ENCODE measurements at places on chromosomes 3 and 15.

- DNase-seq = no peak
These were observed 140.7 kb downstream of the KLF13 start for GRCh38 chr15:31467361-31467760.

DNA sequence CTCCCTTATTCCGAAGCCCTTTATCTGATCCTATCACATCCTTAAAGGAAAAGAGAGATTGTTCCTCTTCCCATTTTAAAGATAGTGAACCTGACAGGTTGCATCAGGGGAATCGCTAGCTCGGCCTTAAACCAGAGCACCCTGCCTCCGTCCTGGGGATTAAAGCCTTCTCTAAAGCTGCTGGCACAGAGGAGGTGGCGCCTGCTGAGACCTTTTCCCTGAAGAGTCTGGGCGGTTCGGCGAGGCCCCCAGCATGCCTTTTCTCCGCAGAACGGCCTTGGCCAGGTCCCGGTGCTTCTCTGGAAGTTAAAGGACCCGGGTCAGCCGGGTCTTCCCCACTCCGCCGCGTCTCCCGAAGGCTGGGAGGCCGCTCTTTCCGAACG, 593 bp downstream of the FAM219B start:
- no peak for DNase-seq

- no peak for DNase-seq
These were observed 66.6 kb downstream of the SLC12A8 start for GRCh38 chr3:125145751-125146475.

DNA sequence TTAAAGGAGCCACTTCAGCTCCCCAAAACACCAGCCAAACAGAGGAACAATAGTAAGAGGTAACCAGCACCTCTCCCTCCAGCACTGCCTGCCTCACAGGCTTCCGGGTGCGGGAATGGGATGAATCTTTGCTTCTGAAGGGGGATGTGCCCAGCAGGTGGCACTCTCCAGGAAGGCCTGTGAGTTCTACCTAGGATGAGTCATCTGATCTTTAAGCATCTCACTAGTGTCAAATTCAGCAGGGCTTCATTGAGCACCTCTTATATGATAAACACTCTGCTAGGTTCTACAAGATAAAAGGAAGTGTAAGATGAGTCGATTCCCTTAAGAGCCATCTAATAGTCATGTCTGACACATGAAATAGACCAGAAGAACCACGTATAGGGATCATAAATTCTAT, 237.4 kb upstream of the UMPS start:
- DNase-seq = no peak

DNA sequence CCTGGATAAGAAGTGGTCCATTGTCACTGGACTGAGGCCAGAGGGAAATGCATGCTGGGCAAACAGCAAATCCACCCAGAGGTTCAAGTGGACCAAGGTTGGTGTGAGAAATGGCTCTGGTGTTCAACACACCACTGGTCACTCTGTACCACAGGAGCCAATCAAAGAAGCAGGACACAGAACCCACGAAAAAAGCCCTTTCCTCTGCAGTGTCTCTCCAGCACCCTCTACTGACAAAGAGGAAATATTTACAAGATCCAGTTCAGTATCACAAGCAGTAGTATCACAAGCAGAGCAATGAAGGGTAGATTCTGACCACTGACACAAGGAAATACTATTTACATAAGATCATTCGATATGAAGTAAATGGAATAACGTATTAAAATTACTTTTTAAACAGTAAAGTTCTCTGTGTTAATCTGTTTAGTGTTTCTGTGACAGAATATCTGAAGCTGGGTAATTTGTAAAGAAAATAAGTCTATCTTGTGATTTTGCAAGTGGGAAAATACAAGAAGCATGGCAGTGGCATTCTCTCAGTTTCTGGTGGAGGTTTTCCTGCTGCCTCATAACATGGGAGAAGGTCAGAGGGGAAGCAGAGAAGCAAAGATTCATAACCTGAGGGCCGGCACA, 390.7 kb downstream of the EFHB start:
- no peak for DNase-seq

DNA sequence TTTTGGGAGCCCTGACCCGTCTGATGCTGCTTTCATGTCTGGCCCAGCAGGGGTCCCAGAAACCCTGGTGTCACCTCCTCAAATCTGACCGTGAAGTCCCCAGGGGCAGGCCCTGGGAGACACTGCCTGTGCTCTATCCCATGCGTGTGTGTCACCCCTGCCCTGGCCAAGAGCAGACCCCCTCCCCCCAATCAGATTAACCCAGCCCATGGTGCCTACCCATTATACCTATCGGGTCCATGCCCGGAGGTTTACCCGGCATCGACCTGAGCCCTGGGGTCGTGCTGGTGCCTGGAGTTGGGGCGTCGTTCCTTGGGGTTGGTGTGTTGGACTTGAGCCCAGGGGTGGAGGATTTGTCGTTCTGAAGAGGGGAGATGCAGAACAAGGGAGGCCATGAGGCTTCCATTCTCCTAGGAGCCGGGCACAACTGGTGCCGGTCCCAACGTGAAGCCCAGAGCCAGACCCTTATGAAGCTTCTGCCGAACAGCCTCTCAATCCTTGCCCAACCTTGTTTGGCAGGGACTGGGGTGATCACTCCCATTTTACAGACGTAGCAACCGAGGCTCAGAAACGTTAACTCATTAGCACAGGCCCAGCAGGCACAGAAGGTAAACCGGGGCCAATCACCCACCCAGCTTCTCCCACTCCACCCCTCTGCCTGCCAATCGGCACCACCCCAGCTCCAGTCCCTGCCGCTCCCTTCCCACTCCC, 39.6 kb downstream of the TLE3 start:
- no peak for DNase-seq

- no peak for DNase-seq
These were observed 27.0 kb downstream of the PSTPIP1 start for GRCh38 chr15:77021803-77022381.

DNA sequence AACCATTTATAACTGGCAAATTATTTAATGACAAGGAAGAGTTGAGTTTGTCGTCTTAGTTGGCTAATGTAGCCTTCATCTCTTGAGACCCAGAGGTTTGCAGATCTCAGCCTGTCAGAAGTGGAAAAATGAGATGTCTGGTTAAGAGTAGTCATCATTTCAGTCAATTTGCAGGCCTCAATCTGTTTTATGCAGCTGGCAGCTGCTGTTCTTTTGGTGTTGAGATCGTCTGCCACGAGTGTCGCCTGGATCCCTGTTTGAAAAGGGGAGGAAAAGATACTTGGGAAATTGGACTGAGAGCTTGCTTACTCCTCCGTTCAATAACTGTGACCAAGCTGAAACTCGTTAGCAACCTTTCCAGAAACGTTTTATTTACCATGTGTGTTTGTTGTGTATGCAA, 2.3 kb downstream of the PHLDB2 start:
- no peak for DNase-seq

DNA sequence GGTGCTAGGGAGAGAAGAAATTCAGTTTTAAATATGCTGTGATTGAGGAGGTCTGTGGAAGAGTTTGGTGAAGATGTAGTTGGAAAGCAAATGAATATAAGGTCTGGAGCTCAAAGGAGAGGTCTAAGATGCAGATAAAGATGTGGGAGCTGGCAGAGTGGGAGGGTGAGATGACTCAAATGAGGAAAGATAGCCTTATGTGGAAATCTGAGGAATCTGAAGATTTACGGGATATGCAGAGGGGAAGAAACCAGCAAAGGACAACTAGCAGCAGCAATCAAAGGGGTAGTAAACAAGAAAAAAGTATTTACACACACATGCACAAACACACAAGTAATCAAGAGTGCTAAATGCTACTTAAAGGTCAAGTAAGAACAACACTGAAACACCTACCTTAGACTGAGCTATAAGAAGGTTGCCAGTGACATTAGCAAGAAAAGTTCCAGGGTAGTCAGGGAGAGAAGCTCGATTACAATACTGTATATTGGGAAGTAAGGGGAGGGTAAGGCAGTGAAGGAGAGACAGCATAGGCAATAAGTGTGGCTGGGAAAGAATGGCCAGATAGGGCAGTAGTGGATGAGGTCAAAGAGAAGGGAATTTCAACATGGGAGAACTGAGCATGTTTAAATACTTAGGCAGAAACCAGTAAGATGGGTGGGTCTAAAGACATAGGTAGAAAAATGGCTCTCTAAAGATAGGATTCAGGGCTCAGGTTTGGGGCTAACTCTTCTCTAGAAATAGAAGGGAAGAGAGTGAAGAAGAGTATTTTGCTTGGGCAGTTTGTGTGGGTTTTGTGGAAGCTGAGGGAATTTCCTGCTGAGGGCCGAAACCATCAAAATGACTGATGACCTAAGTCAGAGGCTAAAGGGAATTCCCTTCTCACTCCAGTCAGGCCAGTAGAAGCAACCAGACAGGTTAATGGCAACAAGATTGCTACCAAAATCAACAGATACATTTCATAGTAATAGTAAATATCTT, 8.9 kb downstream of the CMTM6 start:
- no peak for DNase-seq

DNA sequence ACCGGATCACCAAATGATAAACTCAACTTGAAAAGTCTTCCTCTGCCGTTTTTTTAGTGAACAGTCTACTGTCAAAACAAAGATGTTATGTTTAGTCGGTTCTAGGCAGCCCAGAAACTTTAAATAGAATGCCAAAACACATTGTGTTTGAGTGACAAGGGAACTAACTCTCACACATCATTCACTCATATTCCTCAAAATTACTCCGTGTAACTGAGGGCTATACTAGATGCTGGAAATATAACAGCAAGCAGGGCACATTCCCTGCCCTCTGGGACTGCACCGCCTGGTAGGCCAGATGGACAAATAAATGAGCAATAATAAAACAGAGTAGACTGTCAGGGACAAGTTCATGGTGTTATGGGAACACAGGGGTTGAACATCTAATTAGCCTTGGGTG, 251.4 kb downstream of the MAGI1 start:
- no peak for DNase-seq

- no peak for DNase-seq
These were observed 2.4 kb downstream of the HACD3 start for GRCh38 chr15:65532738-65533051.

DNA sequence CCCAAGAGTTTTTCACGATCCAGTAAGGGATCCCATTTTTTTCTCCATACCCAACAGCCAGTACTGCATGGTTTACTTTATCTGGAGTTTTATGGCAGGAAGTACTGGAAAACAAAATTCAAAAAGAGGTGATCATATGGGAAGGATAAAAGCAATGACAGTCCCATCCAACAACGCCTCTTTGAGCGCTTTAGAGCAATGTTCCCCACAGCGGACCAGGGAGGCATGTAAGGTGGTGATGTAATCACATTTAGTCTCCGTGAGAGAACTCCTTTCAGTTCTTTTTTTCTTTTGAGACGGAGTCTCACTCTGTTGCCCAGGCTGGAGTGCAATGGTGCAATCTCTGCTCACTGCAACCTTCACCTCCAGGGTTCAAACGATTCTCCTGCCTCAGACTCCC, 21.8 kb downstream of the CTSH start:
- no peak for DNase-seq

GRCh38 chr15:50315814-50316630, 39.0 kb downstream of the GABPB1 start:
- no peak for DNase-seq

DNA sequence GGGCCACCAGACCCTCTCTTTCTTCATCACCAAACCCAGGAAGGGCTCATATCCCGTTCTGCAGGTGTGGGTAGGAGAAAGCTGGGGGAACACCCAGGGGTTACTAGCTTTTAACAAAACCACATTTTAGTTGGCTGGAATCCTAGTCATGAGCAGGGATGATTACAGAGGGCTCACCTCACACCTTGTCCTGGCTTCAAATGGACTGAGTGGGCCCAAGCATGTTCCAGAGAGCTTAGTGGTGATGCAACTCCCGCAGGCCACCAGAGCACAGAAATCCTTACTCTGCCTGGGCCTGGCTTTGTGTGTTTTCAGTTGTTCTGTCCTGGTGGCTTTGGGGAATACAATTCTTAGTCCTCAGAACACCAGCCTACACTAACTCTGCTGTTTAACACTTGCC, 56.8 kb upstream of the RYK start:
- no peak for DNase-seq

- no peak for DNase-seq
These were observed 639.5 kb downstream of the OTOL1 start for GRCh38 chr3:162136136-162136535.

GRCh38 chr3:70989174-70989573, 594.4 kb downstream of the FOXP1 start:
- DNase-seq = no peak

GRCh38 chr3:33062866-33063265, 34.1 kb downstream of the GLB1 start:
- DNase-seq = no peak

DNA sequence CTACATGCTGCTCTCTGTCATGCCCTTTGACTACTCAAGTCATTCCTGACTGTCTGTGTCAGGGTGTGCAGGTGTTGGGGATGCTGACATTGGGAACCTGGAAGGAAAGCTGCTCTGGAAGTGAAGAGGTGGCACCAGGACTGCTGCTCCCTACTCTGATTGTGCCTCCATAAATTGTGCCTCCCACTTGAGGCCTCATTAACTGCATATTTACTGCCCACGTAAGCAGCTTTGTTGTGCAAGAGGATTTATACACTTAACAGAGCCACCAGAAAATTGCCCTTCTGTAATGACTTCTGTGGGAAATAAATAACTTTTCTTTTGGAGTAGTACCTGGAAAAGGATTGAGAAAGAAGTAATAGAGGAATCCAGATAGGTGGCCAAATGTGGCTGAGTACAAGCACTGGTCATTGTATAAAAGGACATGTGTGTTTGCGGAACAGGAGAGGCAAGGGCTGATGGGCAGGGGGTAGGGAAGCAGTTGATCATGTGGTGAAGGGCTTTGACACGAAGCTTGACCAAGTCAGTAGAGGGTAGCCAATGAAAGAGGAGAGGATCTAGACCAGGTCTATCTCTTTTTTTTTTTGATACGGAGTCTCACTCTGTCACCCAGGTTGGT, 24.8 kb downstream of the IL20RB start:
- DNase-seq = no peak

DNA sequence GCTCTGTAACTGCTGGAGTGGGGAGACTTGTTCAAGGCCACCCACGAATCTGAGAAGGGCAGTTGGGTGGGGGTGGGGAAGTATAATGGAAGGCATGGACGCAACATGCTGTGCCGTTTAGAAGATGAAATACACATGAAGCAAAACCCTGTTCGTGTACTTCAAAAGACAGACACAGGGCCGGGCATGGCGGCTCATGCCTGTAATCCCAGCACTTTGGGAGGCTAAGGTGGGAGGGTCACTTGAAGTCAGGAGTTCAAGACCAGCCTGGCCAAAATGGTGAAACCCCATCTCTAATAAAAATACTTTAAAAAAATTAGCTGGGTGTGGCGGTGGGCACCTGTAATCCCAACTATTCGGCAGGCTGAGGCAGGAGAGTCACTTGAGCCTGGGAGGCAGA, 36.9 kb upstream of the SFMBT1 start:
- DNase-seq = no peak

DNA sequence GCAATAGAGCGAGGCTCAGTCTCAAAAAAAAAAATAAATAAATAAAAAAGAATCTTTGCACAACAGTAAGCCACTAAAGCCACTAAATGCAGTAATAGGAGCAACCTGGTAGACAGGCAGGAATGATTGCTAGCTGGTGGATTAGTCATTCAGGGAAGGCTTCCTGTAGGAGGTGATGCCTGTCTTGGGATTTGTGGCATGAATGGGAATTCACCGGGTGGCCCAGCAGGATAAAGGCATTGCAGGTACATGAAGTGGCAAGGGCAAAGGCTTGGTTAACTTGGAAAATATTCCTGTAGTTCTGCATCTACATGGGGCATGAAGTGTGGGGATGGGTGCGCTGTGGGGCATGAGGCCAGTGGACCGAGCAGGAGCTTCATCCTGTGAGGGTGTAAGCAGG, 94.5 kb downstream of the IQSEC1 start:
- DNase-seq = no peak

- DNase-seq = no peak
These were observed 172.3 kb upstream of the ANKRD28 start for GRCh38 chr3:15969874-15970640.

GRCh38 chr3:187849016-187849654, 103.9 kb upstream of the BCL6 start:
- DNase-seq = no peak
